ENCODE measurements at places on chromosomes 12 and 14. TPM values are rescaled to one million over a fixed set of nuclear protein-coding genes. Genes with fewer than 3 reads are reported as not detected.

GPRC5D gene
- total RNA-seq: not detected

B4GALNT3 gene
- 22.3 TPM for total RNA-seq

GALNT16 gene
- 15.8 TPM for total RNA-seq

- DNase-seq: no peak
These were observed 118.9 kb downstream of the CHST11 start for GRCh38 chr12:104575442-104576186.

- no peak for DNase-seq
These were observed 104.3 kb upstream of the KITLG start for GRCh38 chr12:88684610-88685009.

GRCh38 chr14:100739306-100739705, 12.6 kb downstream of the DLK1 start:
- no peak for DNase-seq

Measured in thoracic aorta (tissue), 2 donors.